Activated T-cell treated with anti-CD3 and anti-CD28 coated beads, Interleukin-2, amount 50 U/mL, for 48 hours (primary cell): ENCODE measurements at places on chromosomes 12 and 14.

DNA sequence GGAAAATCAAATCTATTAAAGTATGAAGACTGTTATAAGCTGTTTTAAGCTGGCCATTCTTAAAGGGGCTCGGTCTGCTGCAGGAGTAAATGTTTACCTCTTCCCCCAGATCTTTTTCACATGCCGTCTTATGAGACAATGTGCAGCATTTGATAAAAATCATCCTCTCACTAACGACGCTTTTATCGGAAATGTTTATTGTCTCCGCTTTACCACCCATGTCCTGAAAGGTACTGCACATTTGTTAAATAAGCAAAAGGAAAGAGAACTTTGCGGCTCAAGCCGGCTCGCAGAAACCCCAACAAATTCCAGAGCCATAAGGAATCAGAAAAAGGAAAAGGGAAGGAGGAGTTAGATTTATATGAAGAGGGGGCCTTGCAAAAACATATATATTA, 137.8 kb downstream of the HMGA2 start:
- DNase-seq: no peak

GRCh38 chr14:76965232-76965631, 63.3 kb downstream of the IRF2BPL start:
- no peak for DNase-seq

GRCh38 chr12:128825835-128826234, 2.1 kb upstream of the SLC15A4 start:
- no peak for DNase-seq

DNA sequence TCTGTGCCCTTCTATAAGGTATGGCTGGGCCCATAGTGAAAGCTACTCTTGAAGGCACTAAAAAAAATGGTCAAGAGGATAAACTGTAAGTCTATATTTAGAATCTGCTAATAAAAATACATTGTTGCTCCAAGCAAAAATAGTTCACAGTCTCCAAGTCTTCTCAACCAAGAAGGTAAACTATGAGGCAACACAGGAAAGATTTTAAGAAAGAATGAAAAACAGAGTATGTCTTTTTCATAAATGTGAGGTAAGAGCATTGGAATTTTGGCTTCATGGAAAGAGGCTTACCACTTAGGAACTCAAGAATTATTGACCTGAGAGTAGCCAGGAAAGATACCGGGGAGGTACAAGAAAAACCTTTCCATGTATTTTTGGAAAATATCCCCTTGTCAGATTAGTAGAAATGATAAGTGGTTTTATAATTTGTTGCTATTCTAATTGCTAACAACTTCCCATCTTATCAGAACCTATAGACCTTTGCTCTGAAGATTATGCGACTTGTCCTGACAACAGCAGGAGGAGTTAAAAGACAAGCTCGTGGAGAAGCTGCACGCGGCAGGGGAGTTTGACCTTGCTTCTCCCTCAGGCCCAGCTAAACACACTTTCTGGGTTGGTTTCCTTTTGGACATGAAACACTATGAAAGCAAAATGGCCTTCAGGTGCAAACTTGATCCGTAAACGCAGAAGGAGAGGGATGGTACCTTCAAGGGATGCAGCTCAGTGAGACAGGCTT, 238.1 kb downstream of the FOXN3 start:
- no peak for DNase-seq

DNA sequence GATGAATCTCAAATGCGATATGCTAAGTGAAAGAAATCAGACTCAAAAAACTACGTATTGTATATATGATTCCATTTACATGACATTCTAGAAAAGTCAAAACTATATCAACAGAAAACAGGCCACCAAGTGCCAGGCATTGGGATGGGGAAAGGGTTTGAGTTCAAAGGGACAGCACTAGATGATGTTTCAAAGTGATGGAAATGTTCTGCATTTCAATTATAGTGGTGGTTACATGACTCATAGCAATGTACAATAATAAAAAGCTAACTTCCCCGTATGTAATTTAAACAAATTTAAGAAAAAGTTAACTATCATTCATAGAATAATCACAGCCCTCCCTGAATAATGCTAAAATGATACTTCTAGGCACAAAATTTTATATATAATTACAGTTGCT, 13.5 kb downstream of the HECTD1 start:
- DNase-seq: no peak

- no peak for DNase-seq
Observed at GRCh38 chr12:9198012-9198411, 10.2 kb downstream of the PZP start.

- DNase-seq: peak; percentile 88
Observed at GRCh38 chr12:70365648-70366518, at the start of gene KCNMB4. Gene KCNMB4, plus strand, starts transcription at chr12:70366290. Its CDS starts 445 bp downstream, at chr12:70366735.
